CD4-positive, alpha-beta T cell treated with Interleukin-10 for 1 hour (primary cell): ENCODE measurements at places on chromosomes 1 and 21.

DNA sequence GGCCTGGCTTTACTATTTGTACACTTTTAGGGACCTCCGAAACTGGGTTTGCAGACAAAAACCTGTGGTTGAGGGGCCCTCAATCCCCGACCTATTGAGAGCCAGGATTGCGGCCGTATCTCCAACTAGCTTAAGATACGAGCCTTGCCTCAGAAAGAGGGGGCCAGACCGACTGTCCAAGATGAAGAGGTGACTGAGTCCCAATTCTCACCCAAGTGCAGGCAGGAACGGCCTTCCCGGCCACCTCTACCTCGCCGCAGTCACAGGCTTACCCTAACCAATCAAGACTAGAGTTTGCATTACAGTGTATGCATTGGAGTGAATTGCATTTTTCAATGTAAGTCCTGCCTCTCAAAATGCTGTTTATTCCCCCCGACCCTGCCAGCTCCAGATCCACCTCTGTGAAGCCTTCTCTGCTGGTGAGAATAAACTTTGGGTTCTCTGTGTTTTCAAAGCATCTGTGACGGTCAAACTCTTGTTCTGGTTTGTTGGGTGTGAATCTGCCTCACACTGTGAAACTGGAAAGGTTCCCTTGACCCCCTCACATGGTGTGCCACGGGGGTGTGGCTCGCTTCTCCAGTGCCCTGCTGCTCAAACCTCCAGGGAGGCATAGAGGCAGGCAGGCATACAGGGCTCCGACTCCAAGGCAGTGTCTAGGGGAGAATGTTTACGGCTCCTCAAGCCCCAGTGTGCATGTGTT, 62.2 kb upstream of the WLS start:
- no peak for DNase-seq

DNA sequence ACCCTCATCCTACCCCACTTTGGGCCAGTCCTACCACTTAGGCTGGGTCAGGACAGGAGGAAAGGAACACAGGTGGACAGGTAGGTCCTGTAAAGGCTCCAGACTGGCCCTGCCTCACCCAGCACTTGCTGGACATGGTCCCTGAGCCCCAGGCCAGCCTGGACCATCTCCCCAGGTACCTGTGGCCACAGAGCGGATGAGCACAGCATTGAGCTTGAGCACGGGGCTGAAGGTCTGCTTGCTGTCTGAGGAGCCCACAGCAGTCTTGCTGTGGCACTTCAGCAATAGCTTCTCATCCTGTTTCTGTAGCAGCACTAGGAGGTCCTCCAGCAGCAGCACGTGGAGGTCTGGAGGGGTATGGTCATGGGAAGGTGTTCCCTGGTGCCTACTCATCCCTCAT, 23.3 kb downstream of the LRRC71 start:
- DNase-seq: no peak

DNA sequence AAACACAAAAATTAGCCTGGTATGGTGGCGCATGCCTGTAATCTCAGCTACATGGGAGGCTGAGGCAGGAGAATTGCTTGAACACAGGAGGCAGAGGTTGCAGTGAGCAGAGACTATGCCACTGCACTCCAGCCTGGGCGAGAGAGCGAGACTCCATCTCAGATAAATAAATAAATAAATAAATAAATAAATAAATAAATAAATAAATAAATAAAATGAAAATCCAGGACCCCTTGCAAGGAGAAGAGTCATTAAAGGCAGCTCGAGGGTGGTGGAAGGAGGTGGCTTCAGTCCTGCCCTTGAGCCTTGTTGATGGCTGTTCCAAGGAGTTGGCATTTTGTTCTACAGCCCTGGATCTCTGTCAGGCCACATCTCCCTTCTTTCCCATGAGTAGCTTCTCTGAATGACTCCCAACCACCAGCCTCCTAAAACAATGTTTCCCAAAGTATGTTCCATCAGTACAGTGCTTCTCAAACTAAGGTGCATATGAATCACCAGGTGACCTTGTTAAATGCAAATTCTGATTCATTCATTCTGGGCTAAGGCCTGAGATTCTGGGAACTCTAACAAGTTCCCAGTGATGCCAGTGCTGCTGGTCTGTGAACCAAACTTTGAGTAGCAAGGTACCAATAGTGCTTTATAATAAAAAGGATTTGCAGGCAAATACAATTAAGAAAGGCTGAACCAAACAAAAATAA, 99.0 kb downstream of the KCNN3 start:
- no peak for DNase-seq

GRCh38 chr1:246176126-246177024, 330.7 kb downstream of the SMYD3 start:
- no peak for DNase-seq

DNA sequence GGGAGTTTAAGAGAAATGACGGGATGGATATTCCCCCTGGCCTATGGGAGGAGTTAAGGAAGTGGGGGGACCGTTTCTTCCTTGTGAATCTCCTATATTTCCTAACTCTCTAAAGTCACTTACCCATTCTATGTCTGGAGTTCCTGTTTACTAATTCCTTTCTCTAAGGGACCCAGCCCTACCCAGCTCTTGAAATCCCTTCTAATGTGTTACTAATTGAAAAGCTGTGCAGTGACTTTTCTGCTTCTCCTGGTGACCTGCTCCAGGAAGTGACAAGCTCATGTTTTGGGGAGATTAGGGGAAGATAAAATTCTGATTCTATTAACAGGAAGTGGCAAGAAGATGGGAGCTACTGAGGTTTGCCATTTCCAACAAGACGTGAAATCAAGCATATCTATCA, 4.0 kb upstream of the SAMSN1 start:
- DNase-seq: peak; percentile 54

DNA sequence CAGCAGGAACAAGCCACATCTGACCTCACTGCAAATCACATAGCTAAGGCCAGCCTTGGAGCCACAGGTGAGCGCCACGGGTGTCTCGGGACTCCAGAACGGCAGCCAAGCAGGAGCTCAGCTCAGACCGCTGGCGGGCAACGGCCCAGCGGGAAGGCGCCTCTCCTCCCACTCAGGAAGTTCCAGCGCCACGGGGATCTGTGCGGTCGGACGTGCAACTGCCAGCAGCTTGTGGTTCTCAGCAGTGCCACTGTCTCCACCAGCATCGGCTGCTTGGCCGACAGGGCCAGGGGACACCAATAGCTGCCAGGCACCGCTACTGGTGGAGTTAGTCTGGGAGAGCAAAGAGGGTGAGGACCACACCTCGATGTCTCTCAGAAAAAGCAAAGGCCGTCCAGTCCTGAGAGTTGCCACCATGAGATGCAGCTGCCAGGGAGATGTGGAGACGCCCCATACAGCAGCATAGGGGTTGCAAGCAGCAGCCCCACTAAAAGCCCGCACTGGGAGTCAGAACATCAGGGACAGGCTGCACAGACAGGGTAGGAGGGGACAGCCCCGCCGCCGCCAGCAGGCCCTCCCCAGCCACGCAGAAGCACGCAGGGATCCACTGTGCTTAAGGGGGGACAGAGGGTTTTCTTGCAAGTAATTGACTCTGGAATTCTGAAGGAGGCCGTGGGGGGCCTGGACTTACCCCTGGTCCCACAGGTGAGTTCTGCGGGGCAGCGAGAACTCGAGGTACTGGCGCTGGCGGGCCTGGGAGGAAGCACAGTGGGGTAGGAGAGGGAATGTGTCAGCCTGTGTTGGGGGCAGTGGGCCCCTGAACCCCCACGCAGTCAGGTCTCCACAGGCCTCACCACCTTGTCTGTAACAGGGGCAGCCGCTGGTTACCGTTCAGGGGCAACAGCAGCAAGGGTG, 83.5 kb downstream of the NPHP4 start:
- DNase-seq: no peak

DNA sequence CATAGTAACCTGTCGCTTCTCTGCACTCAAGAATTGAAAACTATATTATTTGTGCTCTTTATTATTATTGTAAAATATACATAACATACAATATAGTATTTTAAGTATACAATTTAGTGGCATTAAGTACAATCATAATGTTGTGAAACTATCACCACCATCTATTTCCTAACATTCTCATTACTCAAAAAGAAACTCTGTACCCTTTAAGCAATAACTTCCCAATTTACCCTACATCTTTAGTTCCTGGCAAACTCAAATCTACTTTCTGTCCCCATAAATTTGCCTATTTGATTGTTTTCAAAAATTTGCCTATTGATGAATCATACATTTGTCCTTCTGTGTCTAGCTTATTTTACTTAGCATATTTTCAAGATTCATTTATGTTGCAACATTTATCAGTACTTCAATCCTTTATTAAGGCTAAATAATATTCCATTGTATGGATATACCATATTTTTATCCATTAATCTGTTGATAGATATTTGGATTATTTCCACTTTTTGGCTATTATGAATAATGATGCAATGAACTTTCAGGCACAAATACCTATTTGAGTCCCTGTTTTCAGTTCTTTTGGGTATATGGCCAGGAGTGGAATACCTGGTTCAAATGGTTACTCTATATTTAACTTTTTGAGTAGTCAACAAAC, 99.6 kb upstream of the DMRTA2 start:
- DNase-seq: no peak

- no peak for DNase-seq
Observed at GRCh38 chr21:39208624-39209333, 25.5 kb upstream of the PSMG1 start.

DNA sequence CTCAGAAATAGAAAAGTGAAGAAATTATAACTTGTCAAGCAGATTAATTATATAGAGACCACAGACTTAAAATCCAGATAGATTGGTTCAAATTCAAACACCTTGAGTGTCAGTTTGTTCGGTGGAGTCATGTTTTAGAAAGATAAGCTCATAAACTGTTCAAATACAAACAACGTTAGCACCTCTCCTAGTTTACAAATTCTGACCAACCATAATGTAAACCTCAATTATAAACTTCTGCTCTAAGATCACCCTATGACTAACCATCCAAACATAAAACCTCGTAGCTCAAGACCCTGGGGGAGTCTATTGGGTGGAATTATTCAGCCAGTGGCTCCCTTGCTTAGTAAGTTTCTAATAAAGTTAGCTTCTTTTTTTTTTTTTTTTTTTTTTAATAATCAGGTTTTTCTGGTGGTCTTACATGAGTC, 12.4 kb downstream of the CBR1 start:
- DNase-seq: no peak

DNA sequence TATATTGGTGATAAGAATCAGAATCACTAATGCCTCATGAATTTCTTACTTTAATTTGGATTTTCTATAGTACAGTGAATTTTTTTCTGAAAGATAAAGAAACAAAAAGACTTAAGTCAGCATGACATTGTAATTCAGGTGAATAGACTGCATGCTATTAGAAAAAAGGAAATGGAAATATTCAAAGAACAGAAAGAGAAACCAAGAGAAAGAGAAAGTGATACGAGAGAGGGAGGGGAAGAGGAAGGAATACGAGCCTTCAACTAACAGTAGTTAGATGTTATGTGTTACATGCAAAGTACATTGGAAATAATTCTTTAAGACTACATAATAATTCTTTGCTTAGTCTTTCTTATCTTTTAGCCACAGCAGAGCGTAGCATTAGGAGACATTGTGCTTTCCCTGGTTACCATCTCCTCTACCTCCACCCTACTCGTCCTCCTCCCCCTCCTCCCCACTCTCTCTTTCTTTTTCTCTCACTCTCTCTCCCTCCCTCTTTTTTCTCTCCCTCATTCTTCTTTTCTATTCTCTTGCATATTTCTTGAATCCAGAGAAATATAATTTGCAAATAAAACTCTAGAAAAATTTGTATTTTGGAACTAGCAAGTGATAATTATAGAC, 46.4 kb upstream of the ADGRL4 start:
- DNase-seq: no peak

- no peak for DNase-seq
Observed at GRCh38 chr1:192631749-192632148, 4.2 kb upstream of the RGS13 start.

DNA sequence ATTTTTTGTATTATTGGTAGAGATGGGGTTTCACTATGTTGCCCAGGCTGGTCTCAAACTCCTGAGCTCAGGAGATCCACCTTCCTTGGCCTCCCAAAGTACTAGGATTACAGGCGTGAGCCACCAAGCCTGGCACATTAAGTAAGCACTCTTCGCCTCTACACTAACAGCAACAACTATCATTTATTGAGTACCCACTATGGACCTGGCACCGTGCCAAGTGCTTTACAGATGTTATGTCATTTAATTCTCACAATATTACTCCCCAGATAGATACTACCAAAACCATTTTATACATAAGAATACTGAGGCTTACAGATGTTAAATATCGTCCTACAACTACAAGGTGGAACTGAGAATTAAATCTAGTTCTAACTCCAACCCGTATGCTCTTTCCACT, 50.1 kb downstream of the TUT4 start:
- no peak for DNase-seq
